ENCODE measurements at places on chromosomes 7 and 10.

DNA sequence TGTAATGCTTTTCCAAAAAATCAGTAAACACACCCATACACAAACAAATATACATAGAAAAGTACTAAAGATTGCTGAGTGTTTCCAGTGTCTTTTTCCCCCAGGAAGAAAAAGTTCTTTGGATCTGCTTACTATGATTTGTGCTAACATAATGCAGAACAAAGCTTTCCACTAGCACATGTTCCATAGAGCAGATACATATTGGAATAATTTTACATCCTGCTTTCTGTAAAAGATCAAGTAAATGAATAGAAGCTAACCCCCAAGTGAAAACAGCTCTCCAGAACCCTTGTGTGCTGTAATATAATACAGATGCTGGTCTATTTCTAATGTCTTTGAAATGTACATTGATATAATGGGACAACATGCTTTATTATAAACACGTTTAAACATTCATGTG is 125.5 kb downstream of the PON1 start:
- DNase-seq: no peak

- no peak for DNase-seq
Measured at GRCh38 chr10:95835149-95835860, 72.5 kb upstream of the CC2D2B start.

DNA sequence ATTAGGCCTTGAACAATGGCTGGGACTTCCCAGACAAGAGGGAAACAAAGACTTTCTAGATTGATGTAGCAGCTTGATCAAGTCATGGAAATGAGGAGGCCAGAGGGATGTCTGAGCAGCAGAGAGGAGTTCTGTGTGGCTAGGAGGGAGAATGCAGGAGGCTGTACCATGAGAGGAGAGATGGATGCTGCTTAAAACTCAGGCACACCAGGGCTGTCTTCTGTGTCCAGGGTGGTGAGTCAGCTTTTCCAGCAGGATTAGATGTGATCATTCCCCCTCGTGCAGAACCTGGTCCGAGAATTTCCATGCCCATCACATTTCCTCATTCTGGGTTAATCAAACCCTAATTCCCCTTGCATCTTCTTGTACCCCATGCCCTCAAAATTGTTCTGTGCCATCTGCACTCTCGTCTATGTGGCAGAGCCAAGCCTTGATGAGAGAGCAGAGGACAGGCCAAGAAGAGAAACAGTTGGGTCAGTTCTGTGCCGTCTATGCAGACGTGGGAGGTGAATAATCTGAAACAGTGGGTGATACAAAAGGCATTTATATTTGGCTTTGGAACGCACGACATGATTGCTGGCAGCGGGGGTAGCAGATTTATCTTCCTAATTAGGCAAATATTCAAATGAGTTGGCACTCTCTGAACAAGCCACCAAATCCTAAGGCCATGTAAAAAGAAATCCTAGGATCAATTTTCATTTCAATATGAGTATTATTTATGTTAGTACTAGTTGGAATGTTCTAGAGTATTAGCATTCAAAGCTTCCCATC is 160.7 kb downstream of the TMEM178B start:
- DNase-seq: no peak

- DNase-seq: no peak
Measured at GRCh38 chr7:119842337-119842736, 430.6 kb upstream of the KCND2 start.

- no peak for DNase-seq
Measured at GRCh38 chr7:54663186-54663585, 95.8 kb downstream of the SEC61G start.

GRCh38 chr10:62390497-62391176 is 16.5 kb downstream of the ZNF365 start:
- DNase-seq: no peak

Data from fibroblast of the aortic adventitia (primary cell).